ENCODE measurements at places on chromosomes 4 and X. TPM values are rescaled to one million over a fixed set of nuclear protein-coding genes. Genes with fewer than 3 reads are reported as not detected.

- DNase-seq, result no peak
These were observed 8.8 kb upstream of the RASL11B start for GRCh38 chr4:52853351-52853750.

- DNase-seq, result no peak
These were observed 111.2 kb upstream of the ZNF827 start for GRCh38 chr4:146049802-146050201.

- DNase-seq, result peak; percentile 19
These were observed 6.6 kb downstream of the GUCY2F start for GRCh38 chrX:109475174-109475891.

RAB39B gene
- 0.91 TPM for polyA plus RNA-seq

- no peak for DNase-seq
These were observed 240.4 kb upstream of the TET2 start for GRCh38 chr4:104906276-104906675.

- DNase-seq, result no peak
These were observed 240.5 kb upstream of the HS3ST1 start for GRCh38 chr4:11669156-11669555.

DNA sequence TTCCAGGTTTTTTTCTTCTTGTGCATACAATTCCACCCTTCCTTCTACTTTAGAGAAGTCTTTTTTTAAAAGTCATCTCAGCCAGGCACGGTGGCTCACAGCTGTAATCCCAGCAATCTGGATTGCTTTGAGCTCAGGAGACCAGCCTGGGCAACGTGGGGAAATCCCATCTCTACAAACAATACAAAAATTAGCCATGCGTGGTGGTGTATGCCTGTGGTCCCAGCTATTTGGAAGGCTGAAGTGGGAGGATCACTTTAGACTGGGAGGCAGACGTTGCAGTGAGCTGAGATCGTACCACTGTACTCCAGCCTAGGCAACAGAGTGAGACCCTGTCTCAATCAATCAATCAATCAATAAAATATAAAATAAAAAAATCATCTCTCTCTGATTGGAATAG lies 14.8 kb downstream of the ELOVL6 start:
- DNase-seq, result no peak

- no peak for DNase-seq
These were observed 343.6 kb upstream of the TACR3 start for GRCh38 chr4:104063341-104063740.

DNA sequence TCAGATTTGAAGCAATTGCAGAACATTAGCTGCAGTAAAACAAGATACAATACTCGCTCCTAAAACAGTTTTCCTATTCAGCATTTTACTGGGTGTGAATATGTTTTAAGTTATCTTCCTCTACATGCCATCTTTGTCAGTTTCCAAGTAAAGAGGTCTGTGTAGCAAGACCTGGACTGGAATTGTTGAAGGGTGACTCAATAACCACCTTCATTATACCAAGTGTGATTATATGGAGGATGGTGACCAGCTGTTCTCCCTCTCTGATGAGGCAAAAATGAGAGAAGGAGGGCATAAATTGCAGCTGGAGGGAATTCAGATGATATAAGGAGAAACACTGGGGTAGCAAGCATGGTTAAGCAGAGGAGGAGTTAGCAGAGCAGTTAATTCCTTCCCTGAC lies 922.1 kb upstream of the SLIT2 start:
- no peak for DNase-seq

All from small intestine (tissue), 16 donors.